ENCODE measurements at places on chromosomes 16 and 17.

DNA sequence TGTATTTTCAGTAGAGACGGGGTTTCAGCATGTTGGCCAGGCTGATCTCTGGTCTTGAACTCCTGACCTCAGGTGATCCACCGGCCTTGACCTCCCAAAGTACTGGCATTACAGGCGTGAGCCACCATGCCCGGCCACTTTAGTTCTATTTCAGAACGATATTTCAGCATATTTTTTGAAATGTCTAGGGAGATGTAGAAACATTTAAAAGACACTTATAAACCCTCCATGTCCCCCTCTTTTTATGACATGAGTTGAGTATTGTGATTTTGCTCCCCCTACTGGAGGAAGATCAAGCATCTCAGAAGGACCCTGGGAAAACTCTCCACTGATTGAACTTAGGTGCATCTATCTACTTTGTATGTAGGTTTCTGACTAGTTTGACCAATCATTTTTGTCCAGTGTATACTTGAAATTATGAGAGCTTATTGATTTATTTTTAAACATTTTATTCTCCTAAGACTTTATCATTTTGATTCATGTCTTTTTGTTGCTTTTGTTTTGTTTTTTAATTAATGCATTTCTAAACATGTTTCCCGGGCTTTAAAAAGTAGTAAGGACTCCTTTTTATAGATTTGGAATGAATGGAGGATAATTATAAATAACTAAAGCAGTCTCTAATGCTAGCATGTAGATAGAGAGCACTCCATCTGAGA lies 105.1 kb downstream of the CHD9 start:
- H3K4me3 ChIP-seq, result no peak overlapping the region
- DNase-seq, result no peak
- H3K27me3 ChIP-seq, result no peaks in the 10 kb centered on the region
- peaks cover 2% of the 10 kb centered on the region for H3K36me3 ChIP-seq
- peaks cover 2% of the 10 kb centered on the region for H3K4me1 ChIP-seq

DNA sequence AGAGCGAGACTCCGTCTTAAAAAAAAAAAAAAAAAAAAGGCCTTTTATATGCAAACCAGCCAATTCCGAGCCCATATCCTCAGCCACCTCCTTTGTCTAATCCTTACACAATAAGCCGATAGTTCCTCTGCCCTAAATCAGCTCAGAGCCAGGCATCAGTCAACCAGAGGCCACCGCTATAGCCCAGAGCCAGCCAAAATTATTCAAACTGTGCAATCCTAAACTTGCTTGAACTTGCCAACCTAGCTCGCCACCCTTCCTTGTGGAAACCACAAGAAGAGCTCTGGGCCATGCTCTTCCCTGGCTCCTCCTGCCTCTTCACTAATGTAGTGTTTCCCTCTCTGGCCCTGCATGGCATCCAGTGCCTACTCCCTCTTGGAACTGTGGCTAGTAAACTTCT lies 17.7 kb downstream of the ITGAL start:
- H3K4me3 ChIP-seq, result no peak overlapping the region
- no peaks in the 10 kb centered on the region for H3K27me3 ChIP-seq
- no peak overlapping the region for H3K27ac ChIP-seq
- no peak for DNase-seq

- H3K27ac ChIP-seq, result no peak overlapping the region
- no peaks in the 10 kb centered on the region for H3K4me1 ChIP-seq
- H3K27me3 ChIP-seq, result no peaks in the 10 kb centered on the region
- DNase-seq, result no peak
- H3K4me3 ChIP-seq, result no peak overlapping the region
Observed at GRCh38 chr16:85718682-85719081, 29.9 kb upstream of the GINS2 start.

DNA sequence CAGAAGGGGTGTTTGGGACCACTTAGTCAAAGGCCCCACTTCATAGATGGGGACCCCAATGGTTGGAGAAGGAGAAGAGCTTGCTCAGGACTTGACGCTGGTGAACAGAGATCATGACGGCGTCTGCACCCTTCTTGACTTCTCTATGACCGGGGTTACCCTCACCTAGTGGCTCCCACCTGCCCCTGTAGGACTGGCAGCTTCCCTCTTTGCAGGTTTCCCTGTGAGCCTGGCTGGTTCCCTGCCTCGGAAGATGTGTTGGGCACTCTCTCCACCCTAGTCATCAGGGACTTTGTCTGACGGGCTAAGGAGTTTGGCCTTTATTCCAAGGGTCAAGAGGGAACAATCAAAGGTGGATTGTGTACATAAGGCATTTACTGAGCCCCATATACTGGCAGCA lies 22.7 kb downstream of the TBX4 start:
- no peaks in the 10 kb centered on the region for H3K27me3 ChIP-seq
- H3K4me3 ChIP-seq, result no peak overlapping the region
- no peaks in the 10 kb centered on the region for H3K4me1 ChIP-seq
- DNase-seq, result no peak
- no peaks in the 10 kb centered on the region for H3K36me3 ChIP-seq
- no peak overlapping the region for H3K27ac ChIP-seq

DNA sequence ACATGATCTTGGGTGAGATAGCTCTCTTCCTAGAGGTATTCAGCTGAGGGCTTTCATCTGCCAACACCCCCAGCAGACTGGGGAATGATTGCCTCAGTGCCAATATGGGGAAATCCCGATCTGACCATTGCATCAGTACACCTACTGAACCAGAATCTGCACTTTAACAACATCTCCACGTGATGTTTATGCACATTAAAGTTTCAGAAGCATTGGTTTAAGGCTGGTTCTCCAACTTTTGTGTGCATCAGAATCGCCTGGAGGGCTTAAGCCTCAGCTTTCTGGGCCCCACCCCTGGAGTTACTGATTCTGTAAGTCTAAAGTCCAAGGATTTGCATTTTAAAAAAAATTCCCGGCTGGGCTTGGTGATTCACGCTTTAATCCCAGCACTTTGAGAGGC lies 123.6 kb upstream of the MED13 start:
- no peaks in the 10 kb centered on the region for H3K27me3 ChIP-seq
- H3K4me3 ChIP-seq, result no peak overlapping the region
- no peak for DNase-seq
- H3K27ac ChIP-seq, result no peak overlapping the region
- no peaks in the 10 kb centered on the region for H3K4me1 ChIP-seq
- H3K36me3 ChIP-seq, result no peaks in the 10 kb centered on the region

- H3K4me3 ChIP-seq, result peak overlapping the region; percentile 90
- H3K27me3 ChIP-seq, result no peaks in the 10 kb centered on the region
Observed at GRCh38 chr16:56932721-56933619, 1.0 kb downstream of the HERPUD1 start.
